ENCODE measurements at places on chromosomes 1 and 21. TPM values are rescaled to one million over a fixed set of nuclear protein-coding genes. Genes with fewer than 3 reads are reported as not detected.

- no peak for DNase-seq
These were observed 30.7 kb downstream of the FOXO6 start for GRCh38 chr1:41391834-41392527.

DNA sequence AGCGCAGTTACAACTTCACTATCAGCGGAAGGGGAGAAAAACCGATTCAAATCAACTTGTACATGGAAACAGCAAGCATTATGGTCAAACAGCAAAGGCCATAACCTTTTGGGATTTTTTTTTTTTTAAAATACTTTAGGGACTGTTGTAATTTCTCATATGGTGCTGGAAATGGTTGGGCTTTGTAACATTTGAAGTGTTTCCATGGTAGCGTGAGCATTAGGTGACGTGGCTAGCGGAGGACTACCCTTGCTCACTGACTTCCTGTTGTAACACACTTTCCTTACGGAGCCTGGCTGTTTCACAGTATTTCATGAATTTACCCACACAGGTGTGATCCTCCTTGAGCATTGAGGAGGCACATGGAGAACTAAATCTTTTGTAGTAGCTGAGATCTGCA lies 269.5 kb downstream of the TM2D1 start:
- DNase-seq: no peak

Gene C1orf115
- total RNA-seq: 10.0 TPM

GRCh38 chr1:56472860-56473259 lies 106.5 kb downstream of the PLPP3 start:
- DNase-seq: no peak

DNA sequence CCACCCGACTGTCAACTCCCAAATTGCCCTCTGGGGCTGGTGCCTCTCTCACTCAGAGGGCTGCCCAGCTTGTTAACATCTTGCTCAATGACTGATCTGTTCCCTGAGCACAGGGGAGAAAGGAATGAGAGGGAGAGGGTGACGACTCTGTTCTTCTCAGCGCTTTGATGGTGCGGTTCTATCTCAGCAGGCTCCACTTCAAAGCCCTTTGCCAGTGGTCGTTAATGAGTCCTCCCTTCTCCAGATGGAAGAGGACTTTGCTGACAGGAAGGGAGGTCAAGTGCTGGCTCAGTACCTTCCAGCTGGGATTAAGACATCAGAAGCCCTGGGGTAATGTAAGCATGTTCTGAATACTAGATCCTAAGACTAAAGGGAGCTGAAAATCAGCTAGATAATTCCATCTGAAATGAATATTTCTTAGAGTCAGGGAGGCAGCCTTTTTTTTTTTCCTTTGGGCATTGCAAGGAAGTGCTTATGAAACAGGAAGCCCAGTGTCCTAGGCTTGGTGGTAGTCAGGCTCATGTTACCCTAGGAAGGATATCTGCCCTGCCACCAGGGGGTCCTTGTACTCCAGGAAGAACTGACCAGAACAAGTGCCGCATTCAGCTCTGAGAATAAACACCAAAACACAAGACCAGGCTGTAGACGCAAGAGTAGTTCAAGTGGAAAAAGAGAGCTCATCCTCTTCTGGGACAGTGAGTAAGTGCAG lies 4.7 kb downstream of the FMOD start:
- DNase-seq: no peak

DNA sequence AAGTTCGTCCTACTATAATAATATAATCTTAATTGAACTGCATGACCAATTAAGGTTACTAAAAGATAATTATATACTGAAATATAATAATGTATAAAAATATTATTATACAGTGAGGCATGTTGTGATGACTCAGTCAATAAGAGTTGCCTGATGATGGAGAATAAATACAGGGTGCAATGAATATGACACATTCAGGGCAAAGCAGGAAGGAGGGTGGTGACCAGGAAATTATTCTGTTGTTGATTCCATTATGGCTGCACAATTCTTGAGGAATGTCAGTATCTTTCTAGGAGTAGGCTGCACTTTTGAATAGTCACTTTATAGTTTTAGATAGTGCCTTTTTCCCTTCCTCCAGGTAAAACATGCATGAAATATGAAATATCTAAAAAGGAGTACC lies 46.4 kb upstream of the RGS21 start:
- DNase-seq: no peak

DNA sequence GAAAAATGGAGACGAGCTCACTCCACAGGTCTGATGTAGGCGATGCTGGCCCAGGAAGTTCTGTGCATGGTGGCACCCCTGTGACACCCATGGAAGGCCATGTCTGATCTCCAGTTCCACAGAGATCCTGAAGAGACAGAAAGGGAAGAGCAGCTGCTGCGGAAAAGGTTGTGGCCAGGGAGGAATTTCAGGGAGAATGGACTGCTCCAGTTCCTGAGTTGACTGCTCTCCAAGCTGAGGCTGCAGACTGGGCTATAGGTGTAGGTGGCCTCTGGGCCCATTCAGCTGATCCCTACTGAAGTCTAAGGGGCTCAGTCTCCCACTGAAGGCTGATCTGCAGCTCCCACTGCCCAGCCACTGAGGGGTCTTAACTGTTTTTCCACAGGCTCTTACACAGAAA lies 89.2 kb downstream of the ETS2 start:
- DNase-seq: no peak

GRCh38 chr21:34574601-34575529 lies 40.0 kb downstream of the RCAN1 start:
- no peak for DNase-seq

GRCh38 chr1:227786673-227787512 lies 28.6 kb upstream of the PRSS38 start:
- no peak for DNase-seq

- no peak for DNase-seq
These were observed 130.1 kb downstream of the SIM2 start for GRCh38 chr21:36828891-36829515.

Gene WDR26
- total RNA-seq: 121 TPM

Gene MPL
- not detected for total RNA-seq

DNA sequence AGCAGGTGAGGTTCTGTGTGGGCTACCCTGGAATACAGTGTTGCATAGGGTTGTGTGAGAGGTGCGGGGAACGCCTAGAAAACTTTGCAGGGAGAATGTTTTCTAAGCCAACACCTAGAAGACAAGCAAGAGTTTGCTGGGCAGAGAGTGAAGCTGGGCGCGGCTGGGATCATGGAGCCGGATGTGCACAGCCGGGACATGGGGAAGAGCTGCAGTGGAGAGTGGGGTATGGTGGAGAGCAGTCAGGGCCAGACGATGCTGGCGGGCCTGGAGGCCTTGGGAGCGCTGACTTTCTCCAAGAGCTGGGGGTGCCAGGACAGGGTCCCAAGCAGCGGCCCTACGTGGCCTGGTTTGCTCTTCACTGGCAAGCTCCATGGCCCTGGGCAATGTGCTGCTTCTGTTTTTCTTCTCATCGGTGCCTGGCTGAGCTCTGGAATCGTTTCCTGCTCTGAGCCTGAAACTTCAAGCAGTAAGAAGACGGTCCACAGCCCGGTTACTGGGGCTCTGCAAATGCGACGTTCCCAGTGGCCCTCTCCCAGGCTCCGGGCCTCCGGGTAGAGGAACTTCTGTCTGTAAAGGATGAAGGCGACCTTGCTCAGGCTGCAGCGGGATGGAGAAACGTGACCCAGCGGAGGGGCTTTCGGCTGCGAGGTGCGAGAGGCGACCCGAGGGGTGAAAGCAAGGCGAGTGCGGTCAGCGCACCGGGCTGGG lies 51.9 kb upstream of the CD34 start:
- no peak for DNase-seq

DNA sequence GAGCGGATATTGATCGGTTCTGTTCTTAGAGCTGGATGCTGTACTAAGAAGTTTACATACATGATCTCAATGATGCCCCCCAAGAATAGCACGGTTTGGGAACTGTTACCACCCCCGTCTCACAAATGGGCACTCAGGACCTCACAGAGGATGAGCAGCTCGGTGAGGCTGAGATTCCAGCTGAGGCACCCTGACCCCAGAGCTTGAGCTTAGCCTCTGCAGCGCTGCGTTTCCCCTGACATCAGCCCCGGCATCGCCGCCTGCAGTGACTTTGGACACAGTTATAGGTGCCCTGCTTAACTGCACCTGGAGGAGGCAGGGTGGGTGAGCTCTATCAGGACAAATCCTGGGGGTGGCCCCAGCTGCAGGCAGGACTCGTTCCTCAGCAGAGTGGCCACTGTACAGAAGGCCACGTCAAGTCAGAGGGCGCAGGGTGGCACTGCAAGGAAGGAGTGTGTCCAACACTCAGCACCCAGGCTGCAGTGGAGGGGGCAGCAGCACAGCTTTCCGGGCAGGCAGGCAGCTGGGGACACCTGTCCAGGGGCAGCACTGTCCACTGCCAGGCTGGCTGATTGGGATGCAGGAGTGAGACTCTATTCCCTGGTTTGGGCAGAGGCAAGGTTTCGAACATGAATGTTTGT lies 65.8 kb upstream of the ABCG1 start:
- DNase-seq: no peak

Gene KIF14
- total RNA-seq: 8.5 TPM

Gene CYYR1
- total RNA-seq: 11.4 TPM

DNA sequence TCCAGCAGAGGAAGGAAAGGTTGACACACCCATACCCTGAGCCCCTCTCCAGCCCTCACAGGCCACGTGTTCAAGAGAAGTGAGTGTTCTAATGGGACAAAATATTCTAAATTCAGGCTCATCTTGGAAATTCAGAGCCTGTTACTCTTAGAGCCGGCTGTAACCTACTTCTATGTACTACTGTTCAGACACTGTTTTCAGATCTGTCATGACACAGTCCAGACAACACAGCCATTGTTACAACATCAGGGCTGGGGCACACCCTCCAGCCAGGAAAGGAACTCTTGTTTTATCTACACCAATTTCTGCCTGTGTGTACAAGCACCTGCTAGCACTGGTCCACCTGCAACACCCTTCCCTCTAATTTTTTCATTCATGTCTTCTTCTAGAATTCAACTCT lies 145.4 kb upstream of the C8B start:
- DNase-seq: no peak

GRCh38 chr1:238639861-238640260 lies 746.5 kb upstream of the CHRM3 start:
- no peak for DNase-seq

All from urinary bladder (tissue), 4 donors.